ENCODE measurements at places on chromosomes 2 and 18.

DNA sequence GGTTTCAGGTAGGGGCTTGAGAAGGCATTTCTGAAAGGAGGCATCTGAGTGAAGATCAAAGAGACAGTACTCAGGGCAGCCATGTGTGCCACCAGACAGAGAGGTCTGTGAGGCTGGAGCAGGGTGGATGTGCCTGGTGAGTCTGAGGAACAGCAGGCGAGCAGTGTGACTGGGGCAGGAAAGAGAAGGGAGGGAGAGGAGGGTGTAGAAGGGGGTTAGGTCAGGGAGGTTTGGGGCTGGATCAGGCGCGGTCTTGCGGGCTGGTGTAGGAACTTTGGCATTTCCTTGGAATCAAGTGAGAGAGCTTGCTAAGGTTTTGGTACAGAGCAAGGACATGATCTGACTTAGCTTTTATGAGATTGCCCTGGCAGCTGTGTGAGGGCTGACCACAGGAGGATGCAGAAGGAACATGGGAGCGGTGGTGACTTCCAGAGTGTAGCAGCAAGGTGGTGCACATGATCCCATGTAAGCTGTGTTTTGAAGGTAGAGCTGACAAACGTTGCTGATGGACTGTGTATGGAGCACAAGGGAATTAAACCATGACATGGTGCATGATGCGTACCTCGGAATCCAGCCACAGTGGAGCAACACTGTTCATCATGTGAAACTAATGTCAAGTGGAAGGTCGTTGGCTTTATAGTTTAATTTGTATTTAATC is 13.9 kb downstream of the RAB31 start:
- DNase-seq: no peak

DNA sequence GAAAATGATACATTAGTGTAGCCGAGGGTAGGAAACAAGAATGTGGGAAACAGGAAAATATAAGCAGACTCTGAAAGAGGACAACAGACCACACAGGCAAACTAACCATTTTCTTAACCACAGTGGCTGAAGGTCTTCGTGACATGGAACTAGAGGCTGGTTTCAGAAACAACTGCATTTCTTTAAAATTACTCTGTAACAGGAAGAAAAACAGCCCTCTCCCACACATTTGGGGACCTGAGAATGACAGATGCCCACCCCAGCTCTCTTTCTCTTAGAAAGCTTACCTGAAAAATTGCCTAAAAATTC is 13.8 kb upstream of the SLC25A52 start:
- no peak for DNase-seq

- DNase-seq: peak; percentile 57
These were observed 14.6 kb downstream of the TMSB10 start for GRCh38 chr2:84919885-84920580.

DNA sequence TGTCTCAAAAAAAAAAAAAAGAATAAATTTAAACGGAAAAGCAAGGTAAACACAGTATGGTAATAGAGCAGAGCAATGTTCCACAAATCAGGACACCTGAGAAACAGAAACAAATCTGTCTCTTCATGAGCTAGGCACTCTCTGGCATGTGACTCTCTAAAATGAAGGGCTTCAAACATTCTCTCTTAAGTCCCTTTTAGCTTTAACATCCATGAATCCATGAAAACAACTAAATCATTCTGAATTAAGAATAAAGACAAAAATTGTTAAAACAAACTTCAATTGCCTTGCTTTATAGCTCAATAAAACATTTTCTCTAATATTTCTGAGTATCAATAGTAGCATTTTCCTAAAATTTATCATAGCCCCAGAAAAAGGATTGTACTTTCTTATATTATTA is 132.1 kb downstream of the NBAS start:
- DNase-seq: no peak

- no peak for DNase-seq
These were observed 290.9 kb downstream of the IRS1 start for GRCh38 chr2:226508683-226509082.

DNA sequence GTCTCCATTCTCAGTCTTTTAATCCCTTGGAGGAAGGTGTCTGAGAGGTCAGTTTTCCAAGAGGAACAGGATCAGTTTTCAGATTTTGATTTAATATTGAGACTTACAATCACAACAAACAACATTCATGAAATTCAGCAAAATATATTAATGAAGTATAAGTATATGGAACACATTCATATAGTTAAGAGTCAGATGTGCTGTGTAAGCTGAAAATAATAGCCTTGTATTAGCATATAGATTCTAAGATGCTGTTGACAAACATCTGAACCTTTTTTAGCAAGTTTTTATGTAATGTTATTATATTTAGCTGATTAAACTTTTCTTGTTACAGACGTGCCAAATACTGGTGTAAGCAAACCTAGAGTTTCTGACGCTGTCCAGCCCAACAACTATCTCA is 163.9 kb downstream of the PKP4 start:
- DNase-seq: no peak

DNA sequence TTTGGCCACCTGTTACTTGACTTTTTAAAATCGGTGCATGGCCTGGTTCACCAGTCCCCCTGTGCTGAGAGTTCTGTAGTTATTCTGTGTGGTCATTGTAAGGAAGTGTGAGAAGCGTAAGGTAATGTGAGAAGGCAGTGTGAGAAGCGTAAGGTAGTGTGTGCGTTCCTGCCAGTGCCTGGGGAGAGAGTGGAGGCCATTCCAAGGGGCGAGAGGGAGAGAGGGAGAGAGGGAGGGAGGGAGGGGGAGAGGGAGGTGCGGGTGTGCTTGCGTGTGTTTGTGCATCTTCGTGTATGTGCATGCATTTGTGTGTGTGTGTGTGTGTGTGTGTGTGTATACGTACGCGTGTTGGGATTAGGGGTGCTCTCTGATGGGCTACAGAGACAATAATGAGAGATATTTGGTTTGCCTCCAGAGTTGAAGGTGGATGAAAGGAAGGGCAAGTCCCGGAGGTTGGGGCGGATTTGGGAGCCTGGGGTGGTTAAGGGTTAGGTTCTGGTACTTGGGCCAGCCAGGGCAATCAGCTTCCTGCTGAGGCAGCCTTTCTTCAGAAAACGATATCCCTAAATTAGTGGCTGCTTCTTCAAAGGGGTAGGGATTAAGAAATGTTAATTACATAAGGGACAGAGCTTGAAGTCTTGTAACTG is 53.7 kb downstream of the SGPP2 start:
- no peak for DNase-seq

DNA sequence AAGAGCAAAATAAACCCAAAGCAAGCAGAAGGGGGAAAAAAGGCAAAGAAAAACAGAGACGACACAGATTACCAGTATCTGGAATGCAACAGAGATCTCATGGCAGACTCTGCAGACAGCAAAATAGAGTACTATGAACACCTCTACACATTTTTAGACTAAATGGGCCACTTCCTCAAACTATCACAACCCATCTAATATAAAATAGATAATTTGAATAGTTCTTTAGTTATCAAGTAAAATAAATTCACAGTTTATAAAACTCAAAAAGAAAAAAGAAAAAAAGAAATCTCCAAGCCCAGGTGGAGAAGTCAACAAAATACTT is 16.6 kb downstream of the SESTD1 start:
- no peak for DNase-seq

DNA sequence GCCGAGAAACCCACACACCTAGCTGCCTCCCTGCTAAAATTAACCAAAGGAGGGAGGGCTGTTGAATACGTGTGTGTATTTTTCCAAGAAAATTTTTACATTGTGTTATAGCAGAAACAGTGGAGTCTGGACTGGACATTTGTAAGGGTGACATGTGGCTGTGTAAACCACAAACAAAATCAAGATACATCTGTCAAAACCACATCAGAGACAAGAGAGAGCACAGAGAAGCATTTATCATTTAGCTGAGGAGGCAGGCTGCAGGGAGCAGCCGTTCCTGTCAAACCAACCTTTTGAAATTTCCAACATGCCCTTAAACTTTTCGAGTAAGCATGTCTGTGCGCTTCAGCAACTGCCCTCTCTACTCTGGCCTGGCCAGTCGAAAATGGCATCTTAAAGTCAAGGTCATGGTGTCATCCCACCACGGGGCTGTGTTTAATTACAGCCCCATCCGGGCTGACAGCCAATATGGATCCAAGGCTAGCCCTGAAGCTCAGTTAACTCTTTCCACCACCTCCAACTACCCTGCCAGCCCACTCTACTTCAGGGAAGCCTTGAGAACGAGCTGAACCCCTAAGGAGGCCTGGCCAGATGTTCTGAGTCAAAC is 8.4 kb downstream of the BCL11A start:
- DNase-seq: no peak

DNA sequence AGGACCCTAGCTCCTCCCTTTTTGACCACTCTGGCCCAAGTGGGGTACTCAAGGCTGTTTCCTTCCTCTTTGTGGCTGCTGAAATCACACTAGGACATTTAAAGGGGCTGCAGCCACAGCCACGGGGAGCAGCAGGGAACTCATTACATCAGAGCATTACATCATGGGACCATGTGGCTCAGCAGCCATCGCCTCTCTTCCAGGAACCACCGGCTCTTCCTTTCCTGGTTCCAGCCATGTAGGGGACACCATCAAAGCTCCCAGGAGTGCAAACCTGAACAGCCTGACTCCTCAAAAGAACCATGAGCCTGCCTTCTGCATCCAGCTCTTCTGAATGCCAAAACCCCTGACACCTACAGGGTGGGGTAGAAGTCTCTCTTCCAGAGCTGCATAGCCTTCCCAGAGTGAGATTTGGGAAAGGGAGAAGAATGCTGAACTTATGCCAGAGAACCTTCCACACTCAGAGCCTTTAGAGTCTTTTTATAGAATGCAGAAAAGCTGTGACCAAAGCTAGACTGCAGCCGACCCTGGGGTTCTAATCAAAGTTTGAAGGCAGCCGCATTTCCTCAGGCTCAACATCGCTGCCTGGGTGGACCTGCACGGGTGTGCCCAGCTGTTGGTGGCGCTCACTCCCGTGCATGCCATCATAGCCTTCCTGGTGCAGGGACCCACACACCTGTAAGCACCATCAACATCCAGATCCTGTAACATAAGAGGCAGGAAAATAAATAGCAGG is 121.7 kb downstream of the KLHL29 start:
- no peak for DNase-seq

DNA sequence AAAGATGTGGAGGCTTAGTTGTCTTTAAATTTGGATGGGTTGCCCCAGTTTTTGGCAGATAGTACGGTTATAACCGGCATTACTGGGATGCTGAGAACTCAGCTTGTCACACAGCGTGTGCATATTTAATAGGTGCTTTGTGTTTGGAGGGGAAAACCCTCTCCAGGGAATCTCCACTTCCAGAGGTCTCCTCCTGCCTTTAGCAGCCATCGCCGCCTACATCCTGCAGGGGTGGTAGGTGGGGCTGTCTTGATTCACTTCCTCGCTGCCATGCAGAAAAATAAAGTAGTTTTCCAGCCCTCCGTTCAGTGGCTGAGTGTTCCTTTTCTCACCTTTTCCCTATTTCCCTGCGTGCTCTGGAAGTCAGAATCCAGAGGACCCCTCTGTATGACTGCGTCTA is 76.4 kb downstream of the ITGB1BP1 start:
- no peak for DNase-seq

DNA sequence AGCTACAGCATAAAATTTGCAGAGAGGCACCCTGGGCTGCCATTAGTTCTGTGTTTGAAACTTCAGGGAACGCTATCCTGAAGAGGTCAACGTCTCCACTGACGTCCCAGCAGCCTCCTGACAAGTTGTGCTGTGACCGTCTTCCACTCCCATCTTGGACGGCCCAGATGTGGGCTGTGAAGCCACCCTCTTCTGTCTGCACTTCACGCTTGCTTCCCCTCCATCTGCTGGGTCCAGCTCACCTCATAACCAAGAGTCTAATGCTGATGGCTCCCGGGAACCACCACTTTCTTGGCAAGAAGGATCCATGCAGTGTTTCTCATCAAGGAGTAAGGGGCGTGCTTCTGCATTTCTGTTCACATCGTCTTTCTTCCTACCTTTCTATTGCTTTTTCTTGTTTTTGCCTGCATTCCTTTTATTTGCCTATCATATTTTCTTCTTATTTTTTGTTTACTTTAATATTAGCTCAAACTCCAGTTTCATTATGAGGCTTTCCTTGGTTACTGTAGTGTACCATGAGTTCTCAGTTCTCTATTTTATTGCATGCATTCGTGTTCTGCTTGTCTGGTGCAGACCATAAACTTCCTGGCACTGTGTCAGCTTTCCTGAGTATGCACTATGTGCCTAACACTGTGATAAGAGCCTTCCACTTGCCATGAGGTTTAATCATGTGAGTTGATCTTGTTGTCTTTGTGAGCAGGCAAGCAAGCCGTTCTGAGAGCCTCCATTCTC is 631.8 kb upstream of the RAB6C start:
- no peak for DNase-seq

- no peak for DNase-seq
These were observed 152.6 kb downstream of the EXOC6B start for GRCh38 chr2:72673279-72673678.

DNA sequence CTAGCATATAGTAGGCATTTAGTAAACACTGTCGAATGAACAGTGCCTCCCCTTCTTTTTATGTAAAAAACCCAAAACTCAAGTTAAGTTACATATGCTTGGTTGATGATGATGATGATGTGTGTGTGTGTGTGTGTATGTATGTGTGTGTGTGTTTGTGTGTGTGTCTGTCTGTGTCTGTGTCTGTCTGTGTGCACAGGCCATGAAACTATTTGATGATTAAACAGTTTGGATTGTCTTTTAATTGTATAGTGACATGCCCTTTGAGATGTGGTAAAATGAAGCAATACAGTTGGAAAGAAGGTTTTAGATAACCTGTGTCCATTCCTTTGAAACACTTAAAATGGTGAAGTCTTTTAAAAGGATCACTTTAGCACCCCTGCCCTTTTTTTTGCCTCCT is 105.6 kb downstream of the MAP4K4 start:
- DNase-seq: no peak

GRCh38 chr2:190997526-190998113 is 16.4 kb downstream of the STAT1 start:
- no peak for DNase-seq

DNA sequence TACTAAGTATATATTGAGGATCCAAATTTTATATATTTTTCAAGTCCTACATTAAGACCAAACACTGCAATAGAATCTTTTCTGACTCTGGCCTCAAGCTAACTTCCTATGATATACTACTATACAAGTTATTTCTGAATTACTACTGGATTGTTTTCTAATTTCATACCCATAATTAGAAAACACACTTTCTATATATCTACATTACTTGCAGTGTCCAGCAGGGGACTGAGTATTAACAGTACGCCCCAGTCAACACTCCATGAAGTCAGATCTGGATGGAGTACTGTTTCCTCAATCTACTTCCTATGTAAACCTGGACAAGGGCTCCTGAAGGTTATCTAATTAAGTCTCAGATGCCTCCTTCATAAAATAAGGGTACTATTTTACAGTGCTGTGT is 26.5 kb downstream of the RMP24 start:
- no peak for DNase-seq

DNA sequence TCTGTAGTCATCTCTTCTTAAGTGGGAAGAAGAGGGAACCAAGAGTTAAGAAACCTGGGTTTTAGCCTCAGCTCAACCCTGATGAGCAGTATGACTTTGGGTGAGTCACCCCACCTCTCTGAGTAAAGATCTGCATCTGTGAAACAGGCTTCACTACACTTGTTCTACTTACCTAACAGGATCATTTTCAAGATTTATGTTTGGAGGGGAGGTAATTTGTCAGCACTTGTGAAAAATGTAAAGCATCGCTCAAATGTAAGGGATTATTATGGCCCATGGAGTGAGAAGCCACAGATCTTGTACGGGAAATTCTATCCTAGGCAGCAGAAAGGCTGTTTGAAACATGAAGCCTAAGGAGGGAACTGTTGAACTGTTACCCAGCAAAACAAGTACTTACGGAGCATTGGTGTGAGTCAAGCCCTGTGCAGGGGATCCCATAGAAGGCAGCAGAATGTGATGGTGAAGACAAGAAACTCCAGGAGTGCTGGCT is 160.6 kb downstream of the PRKCE start:
- no peak for DNase-seq

Data from activated T-cell treated with anti-CD3 and anti-CD28 coated beads for 4 hours (primary cell).